ENCODE measurements at places on chromosomes 1 and 21.

DNA sequence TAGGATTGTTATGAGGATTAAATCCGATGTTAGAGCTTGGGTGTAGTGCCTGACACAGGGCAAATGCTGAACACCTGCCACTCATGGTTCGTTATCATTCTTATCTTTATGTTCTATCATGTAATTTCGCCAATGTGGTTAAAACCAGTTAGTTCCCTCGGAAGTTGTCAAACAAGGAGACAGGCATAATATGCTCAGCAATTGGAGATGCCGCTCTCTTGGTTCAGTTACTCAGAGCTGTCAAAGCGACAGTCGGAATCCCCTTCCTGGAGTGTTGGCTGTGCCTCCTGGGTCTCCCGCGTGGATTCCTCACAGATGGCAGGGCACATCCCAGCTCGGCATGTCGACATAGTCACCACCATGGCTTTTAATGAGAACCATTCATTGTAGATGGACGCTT lies 192.2 kb downstream of the ROR1 start:
- no peak for DNase-seq

GRCh38 chr1:94144836-94145235 lies 23.9 kb upstream of the ABCA4 start:
- no peak for DNase-seq

- DNase-seq: no peak
Observed at GRCh38 chr1:15943328-15943991, 32.4 kb downstream of the ZBTB17 start.

DNA sequence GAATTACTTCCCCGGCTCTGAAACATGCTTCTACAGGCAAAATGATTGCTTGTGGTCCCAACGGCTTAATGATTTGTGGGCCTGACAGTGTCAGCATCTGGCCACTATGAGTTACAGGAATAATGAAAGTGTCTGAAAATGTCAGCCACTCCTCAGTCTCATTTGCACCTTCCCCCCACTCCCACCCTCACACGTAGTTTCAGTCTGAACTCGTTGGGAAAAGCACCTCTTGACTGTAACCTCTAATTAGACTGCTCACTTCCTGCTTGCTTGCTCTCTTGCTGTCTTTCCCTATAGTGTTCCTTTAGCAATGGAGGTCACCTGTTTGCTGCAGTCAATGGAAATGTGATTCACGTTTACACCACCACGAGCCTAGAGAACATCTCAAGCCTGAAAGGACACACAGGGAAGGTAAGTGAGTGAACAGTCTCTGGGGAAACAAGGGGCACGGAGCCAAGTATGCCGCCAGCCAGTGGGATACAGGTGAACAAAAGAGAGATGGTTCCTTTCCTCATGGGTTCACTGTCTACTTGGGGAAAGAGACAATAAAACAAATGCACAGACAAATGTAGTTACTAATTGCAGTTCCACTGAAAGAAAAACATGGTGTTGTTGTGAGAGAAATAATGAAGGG lies 27.1 kb downstream of the CFAP57 start:
- DNase-seq: no peak

DNA sequence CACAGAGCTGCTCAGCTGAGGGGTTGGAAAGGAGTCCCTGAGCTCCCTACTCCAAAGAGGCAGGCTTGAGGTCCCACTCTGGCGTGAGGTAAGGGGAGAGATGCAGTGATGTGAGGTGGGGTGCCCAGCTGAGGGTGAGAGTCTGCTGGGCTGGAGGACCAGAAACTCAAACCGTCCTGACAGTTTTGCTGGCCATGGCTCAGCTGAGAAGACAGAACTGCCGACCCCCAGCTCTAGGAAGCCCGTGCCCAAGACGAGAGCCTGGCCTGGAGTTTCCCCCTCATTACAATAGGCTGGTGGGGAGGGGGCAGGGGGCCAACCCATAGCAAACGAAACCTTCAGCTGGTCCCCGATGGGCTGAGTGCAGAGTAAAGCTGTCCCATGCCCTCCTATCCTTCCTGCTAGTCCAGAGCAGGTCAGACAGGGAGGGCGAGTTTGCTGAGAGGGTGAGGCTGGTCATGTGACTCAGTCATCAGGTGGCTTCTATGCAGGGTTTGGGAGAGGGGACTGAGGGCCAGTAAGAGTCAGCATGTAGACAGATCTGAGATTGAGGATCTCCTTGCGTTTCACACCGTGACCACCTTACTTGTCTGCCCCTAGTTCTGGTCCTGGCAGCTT lies 129.3 kb downstream of the PRDM2 start:
- no peak for DNase-seq

DNA sequence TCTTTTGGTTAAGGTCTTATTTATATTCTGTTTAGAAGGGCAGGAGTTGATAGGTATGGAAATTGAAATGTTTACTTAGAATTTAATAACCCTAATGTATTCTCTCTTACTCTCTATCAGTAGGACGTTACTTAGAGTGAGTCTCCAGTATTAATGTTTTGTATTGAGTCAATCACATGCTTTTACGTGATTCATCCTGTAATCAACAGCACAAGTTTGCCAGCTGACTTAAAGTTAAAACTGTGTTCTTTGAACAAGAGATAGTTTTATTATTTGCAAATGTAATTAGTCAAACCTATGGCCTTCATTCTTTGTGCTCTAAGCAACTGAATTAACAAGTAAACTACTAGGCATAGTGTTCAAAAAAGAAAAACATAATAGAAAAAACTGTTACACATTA lies 57.3 kb downstream of the PKN2 start:
- DNase-seq: no peak

DNA sequence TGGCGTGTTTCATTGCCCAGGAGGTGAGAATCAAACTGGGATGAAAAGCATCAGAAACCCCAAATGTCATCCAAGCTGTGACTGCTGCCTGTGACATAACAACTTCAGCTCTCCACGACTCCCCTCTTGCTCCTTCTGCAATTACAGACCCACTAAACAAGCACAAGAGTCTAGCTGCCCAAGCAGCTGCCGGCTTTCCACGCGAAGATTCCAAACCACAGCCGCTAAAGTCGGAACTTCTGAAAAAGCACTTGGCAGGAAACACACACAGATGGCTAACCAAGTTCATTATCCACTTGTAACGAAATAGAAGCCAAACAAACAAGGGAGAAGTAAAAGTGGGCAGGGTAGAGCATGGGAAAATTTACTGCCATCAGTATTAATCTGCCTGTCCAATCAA lies 198.1 kb downstream of the SLC35F3 start:
- DNase-seq: no peak

GRCh38 chr1:212620293-212620692 lies 11.7 kb downstream of the ATF3 start:
- no peak for DNase-seq

DNA sequence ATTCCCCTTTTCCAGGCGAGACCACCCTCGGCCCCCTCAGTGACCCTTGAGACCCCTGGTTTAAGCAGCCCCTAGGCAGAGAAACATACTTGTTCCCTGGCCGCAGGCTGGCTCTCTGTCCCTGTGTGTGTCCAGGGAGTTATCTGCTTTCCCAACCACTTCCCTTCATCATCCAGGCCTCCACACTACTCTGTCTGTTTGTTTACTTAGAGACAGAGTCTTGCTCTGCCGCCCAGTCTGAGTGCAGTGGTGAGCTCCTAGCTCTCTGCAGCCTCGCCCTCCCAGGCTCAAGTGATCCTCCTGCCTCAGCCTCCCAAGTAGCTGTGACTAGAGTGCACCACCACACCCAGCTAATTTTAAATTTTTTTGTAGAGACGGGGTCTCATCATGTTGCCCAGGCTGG lies 5.8 kb upstream of the VWA1 start:
- no peak for DNase-seq

- DNase-seq: no peak
Observed at GRCh38 chr1:58402444-58402843, 144.1 kb downstream of the OMA1 start.

All from GOT3 (cell line).